ENCODE measurements at places on chromosomes 11 and 22.
A peak's percentile ranks its signal among the peaks of the same experiment; 100 is the strongest.

GRCh38 chr22:31773416-31773815, 19.6 kb downstream of the DEPDC5 start:
- no peak for DNase-seq

DNA sequence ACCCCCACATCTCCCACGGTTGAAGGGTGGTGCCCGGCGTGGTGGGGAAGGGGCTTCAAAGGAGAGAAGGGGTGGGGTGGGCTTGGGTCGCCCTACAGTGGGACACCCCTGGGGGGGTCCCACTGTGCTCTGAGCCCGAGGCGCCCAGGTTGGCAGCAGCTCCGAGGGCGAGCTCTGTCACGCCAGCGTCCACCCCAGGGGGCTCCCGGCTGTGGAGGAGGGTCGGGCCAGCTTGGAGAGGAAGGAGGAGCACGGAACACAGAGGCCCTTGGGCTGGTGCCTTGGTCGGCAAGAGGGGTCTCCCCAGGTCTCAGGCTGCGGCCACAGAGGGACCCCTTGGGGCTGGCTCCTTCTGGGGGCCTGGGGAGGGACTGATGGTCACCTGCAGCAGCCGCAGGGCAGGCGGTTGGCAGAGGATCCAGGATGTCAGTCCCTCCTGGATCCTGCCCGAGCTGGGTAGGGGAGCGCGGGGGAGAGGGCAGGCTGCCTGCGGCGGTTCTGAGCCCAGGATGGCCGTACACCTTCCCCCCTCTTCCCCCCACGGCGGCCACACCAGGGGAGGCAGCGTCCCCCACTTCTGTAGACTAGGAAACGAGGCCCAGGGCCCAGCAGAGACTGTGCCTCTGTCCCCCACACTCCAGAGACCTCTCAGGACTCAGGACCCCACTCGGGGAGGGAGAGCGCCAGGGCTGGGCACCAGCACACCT, 788 bp downstream of the MUC6 start:
- DNase-seq, result no peak

DNA sequence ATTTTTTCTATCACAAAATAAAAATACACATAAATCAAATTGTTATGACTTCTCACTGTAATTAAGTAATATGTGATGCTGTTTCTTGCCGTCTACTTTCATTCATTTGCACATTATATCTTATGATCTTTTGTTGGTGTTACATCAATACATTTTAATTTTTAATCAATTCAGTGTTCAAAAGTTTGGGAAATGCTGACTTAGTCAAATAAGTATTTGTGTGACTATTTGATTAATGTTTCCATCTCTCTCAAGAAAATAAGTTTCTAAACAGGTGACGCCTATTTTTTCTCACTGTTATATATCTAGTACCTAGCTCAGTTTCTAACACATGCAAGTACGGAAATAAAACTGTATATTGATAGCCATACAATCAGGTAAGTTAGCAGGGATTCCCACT, 329.5 kb upstream of the KIRREL3 start:
- no peak for DNase-seq

- DNase-seq, result no peak
Observed at GRCh38 chr22:18012531-18012930, 11.8 kb downstream of the MICAL3 start.

DNA sequence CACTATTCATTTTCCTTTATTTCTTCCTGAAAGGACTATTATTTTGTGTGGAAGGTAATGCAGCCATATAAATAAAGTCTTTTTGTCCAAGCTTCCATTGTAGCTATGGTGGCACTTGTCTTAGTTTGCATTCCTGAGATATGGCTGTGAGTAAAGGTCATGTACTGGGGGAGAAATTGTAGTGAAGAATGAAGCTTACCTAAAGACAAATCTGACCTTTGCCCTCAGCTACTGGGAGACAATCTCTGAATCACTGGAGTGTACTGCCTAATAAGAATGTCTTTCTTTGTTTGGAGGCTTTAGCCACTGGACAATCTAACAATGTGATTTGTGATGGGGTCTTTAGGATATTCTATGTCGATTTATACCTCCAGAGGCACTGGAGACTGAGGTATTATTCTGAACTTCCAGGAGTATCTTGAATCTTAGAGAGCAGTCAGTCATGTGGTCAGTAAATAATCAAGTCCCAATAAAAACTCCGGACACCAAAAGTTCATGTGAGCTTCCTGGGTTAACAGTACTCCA, 39.7 kb upstream of the OR5AK2 start:
- no peak for DNase-seq

GRCh38 chr11:127074151-127074761, 73.7 kb upstream of the KIRREL3 start:
- DNase-seq, result peak; percentile 13

- DNase-seq, result no peak
Observed at GRCh38 chr11:77558380-77558779, 31.4 kb upstream of the AQP11 start.

GRCh38 chr11:121336279-121336937, 43.8 kb downstream of the SC5D start:
- DNase-seq, result no peak

DNA sequence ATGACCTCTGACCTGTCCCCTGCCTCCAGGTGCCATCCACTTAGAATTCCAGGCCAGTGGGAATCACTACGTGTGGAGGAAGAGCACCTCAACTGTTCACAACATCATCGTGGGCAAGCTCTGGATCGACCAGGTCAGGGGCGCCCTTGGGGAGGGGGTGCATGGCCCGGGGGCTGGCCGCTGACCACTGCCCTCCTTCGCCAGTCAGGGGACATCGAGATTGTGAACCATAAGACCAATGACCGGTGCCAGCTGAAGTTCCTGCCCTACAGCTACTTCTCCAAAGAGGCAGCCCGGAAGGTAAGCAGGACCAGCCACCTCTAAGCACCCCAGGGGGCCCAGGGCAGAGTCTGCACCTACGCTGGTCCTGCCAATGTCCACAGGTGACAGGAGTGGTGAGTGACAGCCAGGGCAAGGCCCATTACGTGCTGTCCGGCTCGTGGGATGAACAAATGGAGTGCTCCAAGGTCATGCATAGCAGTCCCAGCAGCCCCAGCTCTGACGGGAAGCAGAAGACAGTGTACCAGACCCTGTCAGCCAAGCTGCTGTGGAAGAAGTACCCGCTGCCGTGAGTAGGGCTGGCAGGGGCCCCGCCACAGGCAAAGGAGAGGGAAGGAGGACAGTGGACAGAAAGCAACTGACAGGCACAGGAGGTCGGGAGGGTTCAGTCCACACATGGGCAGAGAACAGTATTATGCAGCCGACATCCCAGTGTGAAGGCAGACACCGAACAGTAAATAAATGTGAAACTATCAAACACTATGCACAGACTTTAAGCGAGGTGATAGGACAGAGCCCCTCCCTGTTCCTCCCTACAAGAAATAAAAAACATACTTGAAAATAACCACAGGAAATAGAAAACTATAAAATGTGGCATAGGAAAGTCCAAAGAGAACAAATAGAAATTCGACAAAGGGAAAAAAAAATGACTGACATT, 74.9 kb downstream of the MORC2 start:
- DNase-seq, result no peak

GRCh38 chr11:18063125-18063524, 17.1 kb upstream of the TPH1 start:
- DNase-seq, result no peak

DNA sequence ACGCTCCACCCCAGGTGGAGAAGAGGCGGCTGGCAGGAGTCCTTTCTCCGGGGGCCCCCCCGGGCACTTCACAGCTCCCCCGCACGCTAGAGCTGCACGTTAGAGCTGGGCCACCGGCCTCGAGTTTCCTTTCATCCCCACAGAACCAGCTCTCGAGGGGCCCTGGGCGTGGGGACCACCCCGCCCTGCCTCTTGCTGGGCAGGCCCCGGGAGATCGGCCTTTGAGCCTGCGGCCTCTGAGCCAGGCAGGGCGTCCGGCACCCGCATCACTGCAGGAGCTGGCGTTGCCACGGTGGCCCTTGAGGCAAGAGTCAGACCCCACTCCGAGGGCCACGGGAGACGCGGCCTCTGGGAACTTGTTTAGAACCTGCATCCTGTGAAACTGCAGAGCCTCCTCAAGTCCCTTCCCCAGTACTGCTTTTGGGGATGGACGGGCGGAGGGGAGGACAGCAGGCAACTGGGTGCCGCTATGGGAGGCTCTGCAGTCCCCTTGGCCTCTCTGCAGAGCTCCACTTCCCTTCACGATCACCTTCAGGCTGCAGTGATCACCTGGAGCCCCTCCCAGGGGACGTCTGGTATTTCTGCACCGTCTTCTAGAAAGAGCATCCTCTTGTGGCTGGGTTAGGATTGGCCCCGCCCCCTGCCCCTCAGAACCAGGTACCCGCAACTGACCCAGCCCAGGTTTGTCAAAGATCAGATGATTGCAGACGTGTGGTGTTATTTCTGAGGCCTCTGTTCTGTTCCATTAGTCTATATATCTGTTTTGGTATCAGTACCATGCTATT, 13.9 kb upstream of the GAL start:
- DNase-seq, result no peak

GRCh38 chr11:60890696-60891095, 15.7 kb downstream of the PRPF19 start:
- DNase-seq, result no peak

- no peak for DNase-seq
Observed at GRCh38 chr11:131146827-131147490, 223.5 kb upstream of the NTM start.

- DNase-seq, result no peak
Observed at GRCh38 chr22:47030881-47031627, 268.6 kb downstream of the TBC1D22A start.

- no peak for DNase-seq
Observed at GRCh38 chr11:103380031-103380430, 270.8 kb downstream of the DYNC2H1 start.

DNA sequence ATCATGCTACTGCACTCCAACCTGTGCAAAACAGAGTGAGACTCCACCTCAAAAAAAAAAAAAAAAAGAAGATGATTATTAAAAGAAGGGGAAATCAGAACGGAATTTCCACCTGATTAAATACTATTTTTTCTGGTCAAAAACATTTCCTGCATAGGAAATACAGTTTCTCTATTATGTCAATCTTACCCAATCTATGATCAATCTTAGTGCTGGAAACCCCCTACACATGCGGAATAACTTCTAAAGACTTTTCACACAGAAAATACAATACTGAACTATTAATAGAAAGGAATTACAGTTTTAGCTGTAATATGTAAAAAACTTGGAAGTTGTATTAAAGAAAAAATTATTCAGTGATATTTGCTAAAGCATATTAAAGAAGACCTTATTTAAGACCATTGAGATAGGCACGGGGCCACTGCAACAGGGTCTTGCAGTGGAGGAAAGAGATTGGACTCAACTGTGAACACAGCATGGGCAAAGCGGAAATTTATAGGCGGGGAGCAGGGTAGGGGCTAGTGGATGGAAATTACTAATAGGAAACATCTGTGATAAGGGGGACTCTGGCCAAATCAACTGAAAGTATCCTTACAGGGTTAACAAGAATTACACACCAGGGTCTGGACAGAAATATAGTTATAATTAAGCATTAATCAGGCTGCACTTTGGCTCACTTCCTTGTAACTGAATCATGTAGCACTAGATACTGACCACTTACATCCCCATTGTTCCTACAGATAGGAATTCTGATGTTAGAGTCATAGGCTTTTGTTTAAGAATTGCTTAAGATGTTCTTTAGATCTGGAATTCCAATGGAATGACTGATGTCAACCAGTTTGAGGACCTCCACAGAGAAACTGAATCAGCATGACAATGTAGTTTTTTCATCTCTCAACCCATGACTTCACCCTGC, 411.5 kb upstream of the DDI1 start:
- DNase-seq, result peak; percentile 90

GRCh38 chr11:42976636-42977217, 335.1 kb upstream of the API5 start:
- no peak for DNase-seq

GRCh38 chr11:23284631-23285030, 424.4 kb upstream of the CCDC179 start:
- DNase-seq, result peak; percentile 35

DNA sequence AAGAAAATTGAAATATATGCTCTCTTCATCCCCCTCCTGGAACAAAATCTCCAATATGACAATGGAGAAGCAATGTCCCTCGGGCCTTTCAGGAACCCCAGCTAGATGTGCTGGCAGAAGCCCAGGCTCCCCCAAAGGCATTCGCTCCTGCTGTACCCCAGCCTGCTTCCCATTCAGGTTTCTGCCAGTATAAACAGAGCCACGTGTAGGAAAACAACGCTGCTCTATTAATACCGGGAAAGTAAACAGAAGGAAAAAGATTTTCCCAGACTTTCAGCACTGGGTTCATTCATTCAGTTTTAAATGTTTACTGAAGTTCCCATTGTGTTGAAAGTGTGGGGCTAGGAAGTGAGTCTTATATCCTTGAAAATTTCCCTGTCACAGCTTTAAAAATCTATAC, 147.1 kb downstream of the CADM1 start:
- DNase-seq, result no peak

DNA sequence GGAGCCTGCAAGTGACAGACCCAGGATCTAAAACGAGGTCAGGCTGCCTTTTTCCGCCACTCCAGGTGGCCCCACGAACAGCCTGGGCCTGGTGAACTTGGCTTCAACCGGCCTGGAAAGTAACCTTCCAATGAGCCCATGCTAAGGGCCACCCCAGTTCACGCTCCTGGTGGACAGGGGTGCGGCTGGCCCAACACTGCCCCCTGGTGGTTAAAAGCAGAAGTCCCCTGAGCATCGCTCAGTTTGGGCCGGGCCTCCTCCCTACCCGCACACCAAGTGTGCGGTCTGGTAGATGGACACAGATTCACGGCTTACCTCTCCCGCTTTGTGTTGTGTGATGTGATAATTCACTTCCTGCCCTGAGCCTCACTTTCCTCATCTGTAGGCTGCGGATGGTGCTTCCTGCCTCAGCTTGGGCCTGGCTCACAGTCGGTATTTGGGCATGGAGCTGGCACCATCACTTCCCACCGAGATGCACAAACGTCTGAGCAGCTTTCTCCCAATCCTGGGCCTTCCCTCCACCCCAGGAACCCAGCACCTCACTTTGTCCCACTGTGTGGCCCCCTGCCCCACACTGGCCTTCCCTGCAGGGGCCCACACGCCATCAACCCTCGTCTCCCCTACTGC, 13.7 kb upstream of the SEC14L3 start:
- DNase-seq, result no peak

GRCh38 chr22:30636226-30637077, 871 bp downstream of the SLC35E4 start:
- no peak for DNase-seq

GRCh38 chr11:16776711-16777612, 38.5 kb downstream of the C11orf58 start:
- DNase-seq, result peak; percentile 80

- no peak for DNase-seq
Observed at GRCh38 chr22:39472570-39473556, 16.1 kb downstream of the MGAT3 start.

DNA sequence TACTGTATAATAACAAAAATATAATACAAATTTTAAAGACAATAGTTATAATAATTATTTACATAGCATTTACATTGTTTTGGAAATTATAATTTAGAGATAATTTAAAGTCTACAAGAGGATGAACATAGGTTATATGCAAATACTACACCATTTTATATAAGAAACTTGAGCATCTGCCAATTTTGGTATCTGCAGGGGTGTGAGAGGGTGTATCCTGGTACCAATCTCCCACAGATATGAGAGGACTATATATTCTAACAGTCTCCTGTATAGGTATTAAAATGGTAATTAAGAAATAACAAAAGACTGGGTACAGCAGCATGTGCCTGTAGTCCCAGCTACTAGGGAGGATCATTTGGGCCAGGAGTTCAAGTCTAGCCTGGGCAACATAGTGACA, 134.4 kb downstream of the APOL5 start:
- no peak for DNase-seq

GRCh38 chr11:65181569-65182257, at the start of gene CAPN1:
Gene CAPN1, plus strand, starts transcription at chr11:65181928. Its CDS starts 774 bp downstream, at chr11:65182702.
- peak; percentile 73 for DNase-seq
